ENCODE measurements at places on chromosomes 3 and 15.

GRCh38 chr3:128619146-128619890 is 31.3 kb downstream of the RPN1 start:
- peak; percentile 85 for DNase-seq

- DNase-seq = no peak
These were observed 133.1 kb downstream of the DIPK2A start for GRCh38 chr3:144104679-144105078.

GRCh38 chr3:71903936-71904335 is 119.0 kb upstream of the PROK2 start:
- DNase-seq = no peak

DNA sequence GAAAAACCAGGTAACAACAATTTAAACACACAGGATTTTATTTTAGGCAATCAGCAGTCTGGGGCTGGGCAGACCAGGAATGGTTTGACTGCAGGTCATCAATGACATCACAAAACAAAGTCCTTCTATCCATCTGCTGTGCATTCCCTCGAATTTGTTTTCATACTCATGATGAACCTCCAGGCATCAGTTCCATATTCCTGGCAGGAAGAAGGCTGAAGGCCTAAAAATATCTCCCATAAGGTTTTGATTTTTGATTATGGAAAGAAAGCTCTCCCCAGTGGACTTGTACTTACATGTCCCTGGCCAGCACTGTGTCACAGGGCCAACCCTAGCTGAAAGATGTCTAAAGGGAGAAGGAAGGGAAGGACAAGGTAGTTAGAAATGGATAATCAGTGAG is 107.4 kb downstream of the PEAK1 start:
- DNase-seq = peak; percentile 82

- DNase-seq = peak; percentile 99
These were observed 114.0 kb downstream of the FNDC3B start for GRCh38 chr3:172153335-172153861.

DNA sequence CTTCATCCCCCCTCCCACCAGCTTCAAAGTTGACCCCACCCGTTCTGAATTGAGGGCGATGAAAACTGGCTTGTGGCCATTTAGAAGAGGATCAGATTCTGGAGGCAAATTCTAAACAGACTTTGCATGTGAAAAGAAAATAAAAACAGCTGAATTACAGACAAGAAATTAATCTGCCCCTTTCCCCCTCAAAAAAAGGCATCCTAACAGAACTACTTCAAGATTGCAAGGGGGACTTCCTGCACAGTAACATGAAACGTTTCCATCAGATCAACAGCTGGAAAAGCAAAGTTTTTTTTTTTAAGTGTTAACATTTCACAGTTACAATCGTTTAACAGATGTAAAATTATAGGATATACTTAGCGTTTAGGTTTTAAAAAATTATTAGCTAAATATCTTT is 229.3 kb downstream of the RORA start:
- DNase-seq = no peak

- peak; percentile 6 for DNase-seq
These were observed 230.4 kb downstream of the PLCL2 start for GRCh38 chr3:17115186-17115585.

- no peak for DNase-seq
These were observed 33.3 kb downstream of the ST6GAL1 start for GRCh38 chr3:186963636-186964035.

GRCh38 chr3:123658118-123658851 is 73.4 kb upstream of the HACD2 start:
- DNase-seq = peak; percentile 92

DNA sequence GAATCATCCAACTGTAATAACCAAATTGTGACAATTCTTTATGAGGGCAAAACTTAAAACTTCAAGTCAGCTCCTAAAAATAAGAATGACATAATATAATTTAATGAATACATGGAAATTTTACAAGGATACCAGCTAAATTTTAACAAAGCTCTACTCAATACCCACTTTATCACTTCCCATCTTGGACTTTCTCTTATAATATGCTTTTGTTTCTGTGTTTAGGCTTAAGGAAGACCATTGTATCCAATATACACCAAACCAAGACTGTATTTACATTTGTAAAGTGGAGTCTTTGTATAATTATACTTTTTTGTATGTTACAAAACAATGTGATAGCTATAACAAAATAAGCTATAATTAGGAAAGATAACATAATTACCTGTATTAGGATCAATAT is 16.8 kb downstream of the ATP13A3 start:
- no peak for DNase-seq

- DNase-seq = no peak
These were observed 321.3 kb downstream of the CACNA2D3 start for GRCh38 chr3:54443561-54444161.

DNA sequence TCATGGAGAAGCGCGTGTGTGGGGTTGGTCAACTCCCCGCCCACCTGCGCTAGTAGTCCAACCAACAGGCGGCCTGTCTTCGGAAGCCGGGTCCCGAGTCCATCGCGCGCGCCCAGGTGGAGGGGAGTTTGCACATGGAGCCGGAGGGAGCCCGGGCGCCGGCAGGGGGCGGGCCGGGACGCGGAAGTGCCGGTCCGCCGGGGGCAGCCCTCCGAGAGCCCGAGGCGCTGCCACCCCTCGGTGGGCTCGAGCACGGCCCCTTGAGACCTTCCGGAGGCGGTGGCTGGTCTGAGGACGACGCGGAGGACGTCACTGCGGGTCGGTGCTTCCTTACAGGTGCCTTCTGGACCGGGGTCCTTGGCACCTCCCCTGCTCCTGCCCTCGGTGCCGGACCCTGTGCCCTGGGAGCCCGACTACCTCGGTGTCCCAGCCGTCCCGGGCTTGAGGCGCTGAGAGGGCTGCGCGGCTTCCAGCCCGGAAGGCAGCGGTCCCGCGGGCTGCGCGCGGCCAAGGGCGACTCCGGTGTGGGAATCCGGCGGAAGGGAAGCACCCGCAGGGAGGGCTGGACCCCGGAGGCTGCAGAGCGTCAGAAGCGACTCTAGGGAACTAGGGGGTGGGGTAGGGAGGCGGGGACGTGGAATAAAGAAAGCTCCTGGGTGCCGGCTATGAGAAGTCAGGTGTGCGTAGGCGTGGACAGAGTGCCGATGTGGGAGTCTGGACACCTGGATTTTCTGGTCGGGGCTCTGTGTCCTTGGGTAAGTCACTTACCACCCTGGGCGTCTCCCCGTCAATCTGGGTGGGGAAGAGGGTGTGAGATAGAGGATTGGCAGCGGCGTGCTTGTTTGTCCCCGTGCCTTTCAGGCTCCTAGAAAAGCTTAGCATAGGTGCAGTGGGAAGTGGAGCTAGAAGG is 212.3 kb downstream of the FGF12 start:
- no peak for DNase-seq

DNA sequence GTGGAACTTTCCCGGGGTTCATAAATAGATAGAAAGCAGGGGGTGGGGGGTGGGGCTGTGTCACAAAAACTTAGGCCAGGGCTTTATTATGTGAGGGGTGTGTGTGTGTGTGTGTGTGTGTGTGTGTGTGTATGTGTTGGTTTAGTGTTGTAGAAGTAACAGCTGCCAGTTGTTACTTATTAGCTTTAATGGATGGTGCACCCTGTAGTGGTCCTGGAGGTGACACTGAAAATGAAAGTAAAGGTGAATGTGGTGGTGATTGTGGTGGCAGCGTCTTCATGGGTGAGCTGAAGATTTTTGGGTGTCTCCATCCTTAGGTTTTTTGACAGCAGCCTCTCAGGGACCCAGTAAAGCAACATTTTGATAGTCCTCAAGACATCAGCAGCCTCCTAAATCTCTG is 449.9 kb downstream of the PDCD6IP start:
- no peak for DNase-seq

DNA sequence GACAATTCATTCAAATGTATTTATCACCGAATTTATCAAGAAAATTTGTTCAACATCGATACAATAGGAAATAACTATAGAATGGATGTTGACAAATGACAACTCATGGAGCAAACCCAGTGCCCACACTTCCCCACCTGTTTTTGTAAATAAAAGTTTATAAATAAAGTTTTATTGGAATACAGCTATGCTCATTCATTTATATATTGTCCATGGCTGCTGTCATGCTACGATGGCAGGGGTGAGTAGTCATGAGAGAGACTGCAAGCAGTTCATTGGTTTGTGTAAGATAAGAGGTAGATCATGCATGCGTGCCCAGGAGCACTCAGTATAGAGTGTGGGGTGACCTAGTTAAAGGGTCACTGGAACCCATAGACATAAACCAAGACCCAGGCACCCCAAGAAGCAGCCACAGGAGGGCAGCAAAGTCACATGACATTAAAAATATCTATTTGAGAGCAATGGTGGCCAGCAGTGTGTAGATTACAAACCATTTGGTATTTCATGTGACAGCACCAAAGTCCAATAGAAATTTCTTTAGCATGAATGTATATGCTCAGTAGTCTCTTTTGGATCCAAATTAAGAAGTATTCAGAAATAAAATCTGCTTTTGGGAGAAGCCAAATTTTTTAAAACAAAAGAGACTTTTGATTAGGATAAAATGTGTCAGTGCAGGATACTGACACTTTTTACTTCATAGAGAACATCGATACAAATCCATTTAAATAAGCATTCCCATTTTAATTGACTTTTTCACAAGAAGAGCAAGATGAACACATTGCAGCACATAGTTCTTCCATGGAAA is 794.8 kb downstream of the MCTP2 start:
- DNase-seq = peak; percentile 66

DNA sequence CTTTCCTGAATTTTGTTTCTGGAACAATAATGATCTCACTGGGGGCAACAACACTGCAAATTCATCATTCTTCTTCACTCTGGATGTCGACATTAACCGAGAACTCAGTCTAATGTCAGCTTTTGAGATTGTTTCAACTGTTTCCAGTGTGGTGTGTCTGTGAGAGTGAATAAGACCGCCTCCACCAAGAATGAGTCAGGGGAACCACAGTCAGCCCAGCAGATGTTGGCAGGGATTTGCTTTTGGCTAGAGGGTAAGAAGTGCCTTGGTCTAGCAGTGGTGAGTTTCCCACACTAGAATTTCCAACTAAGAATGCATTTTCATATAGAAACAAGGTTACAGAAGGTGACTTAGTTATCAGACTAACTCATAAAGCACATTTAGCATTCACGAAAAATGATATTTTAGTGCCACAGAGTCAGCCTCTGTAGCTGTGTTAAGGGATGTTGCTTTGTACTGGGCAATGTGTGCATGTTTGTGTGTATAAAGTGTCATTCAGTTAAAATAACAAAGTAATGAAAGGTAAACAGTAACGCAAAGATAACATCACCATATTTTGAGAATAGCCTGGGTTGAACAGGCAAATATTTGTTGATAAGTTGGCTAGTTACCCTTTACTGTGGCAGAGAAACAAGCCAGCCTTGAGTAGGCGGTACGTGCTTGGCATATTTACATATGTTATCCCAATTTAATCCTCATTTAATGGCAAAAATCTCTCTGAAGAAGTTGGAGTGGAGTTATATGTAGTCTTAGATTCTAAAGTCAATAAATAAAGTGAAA is 33.8 kb downstream of the DRD3 start:
- DNase-seq = peak; percentile 91

GRCh38 chr3:37967260-37967881 is 23.2 kb upstream of the VILL start:
- peak; percentile 74 for DNase-seq

- DNase-seq = no peak
These were observed 108.3 kb upstream of the FGF7 start for GRCh38 chr15:49314716-49315115.

DNA sequence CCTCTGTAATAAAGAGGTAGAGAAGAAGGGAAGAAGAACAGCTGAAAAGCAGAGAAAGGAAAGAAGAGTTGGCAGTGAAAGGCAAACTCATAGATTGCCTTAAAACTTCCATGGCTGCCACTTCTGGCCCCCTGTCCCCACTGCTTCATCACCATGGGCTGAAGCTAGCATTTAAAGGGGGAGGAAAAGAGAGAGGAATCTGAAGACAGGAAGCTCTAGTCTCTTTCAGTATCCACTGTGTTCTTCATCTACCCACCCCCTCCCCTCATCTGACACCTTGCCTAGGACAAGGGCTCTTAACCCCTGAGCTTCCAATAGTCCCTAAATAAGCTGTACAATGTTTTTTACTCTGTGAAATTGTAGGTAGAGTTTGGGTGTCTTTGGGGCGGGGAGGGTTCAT is 60.6 kb downstream of the ALCAM start:
- no peak for DNase-seq

GRCh38 chr3:16523778-16524177 is 10.3 kb upstream of the RFTN1 start:
- DNase-seq = peak; percentile 8

DNA sequence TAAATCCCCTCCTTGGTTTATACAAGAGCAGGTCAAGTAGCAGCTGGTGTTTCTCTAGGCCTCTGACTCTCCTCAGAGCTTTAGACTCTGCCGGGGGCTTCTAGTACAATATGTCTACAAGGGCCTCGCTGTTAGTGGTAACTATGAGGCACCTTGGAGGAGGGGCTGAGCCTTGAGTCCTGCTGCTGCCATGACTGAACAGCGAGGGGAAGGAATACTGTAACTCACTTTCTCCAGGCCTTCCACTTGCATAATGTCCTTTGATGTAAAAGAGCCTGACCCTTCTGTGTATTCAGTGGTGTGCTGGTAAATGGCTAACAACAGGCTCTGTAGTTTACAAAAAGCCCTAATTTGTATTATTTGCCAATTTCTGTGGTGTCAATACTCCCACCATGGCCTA is 27.8 kb downstream of the DRD3 start:
- DNase-seq = no peak

GRCh38 chr3:53145713-53146080 is 15.3 kb upstream of the PRKCD start:
- DNase-seq = no peak

GRCh38 chr15:78987556-78988360 is 42.9 kb upstream of the CTSH start:
- DNase-seq = no peak

DNA sequence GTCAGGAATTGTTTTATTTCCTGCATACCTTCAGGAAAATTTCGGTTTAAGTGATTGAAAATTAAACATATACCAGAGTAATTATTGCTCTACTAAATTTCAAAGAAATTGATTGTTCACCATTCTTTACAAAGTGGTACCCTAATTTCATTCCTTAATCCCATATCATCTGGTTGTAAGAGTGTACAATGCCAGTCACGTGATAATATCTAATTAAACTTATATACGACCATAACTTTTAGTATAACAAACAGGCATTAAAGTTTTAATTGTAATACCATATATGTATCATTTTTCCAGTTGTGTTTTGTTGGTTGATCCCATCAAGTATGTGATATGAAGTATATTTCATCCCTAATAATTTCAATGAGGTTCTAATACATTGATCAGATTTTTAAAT is 74.8 kb upstream of the PLSCR5 start:
- DNase-seq = no peak
